ENCODE measurements at places on chromosomes 5 and 9.

DNA sequence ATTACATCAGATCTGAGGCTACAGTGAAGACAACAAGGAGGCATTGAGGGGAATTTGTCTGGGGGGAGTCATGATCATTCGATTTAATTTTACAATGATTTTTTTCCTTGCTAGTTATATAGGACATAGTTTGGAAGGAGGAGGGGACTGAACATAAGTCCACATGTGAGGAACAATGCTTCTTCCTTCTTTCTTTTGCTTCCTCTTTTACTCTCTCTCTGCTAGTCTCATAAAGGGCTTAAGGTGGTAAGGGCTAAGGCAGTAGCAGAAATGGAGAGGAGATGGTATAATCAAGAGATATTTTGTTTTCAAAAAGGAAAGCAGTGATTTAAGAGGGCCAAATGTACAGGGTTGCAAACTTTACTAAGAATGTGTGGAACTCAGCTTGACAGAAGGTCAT lies 64.3 kb downstream of the GRIN3A start:
- no peak for DNase-seq

- no peak for DNase-seq
These were observed 22.5 kb downstream of the POC5 start for GRCh38 chr5:75694781-75695180.

- DNase-seq, result no peak
These were observed 192.4 kb upstream of the GHR start for GRCh38 chr5:42230839-42231238.

DNA sequence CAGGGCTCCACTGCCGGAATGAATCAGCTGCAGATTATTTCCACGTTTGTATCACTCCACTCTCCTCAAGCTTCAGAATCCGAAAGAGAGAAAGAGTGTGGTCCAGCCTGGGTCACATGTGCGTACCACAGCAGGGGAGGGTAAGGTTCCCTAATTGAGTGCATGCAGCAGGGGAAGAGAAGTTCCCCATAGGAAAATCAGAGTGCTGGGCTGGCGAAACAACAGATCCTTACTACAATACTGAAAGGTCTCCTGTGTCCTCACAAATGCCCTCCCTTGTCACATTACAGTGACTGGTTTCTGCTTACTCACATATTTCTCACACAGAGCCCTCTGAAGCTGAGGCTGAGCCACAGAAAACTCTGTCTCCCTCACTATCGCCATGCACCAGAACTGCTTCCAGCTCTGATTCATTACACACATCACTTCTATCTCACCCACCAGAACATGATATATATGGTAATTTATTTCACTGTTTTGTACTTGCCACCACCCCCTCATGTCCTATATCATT lies 532.2 kb upstream of the TUSC1 start:
- no peak for DNase-seq

- no peak for DNase-seq
These were observed 311.9 kb downstream of the MAN2A1 start for GRCh38 chr5:110001648-110002047.

DNA sequence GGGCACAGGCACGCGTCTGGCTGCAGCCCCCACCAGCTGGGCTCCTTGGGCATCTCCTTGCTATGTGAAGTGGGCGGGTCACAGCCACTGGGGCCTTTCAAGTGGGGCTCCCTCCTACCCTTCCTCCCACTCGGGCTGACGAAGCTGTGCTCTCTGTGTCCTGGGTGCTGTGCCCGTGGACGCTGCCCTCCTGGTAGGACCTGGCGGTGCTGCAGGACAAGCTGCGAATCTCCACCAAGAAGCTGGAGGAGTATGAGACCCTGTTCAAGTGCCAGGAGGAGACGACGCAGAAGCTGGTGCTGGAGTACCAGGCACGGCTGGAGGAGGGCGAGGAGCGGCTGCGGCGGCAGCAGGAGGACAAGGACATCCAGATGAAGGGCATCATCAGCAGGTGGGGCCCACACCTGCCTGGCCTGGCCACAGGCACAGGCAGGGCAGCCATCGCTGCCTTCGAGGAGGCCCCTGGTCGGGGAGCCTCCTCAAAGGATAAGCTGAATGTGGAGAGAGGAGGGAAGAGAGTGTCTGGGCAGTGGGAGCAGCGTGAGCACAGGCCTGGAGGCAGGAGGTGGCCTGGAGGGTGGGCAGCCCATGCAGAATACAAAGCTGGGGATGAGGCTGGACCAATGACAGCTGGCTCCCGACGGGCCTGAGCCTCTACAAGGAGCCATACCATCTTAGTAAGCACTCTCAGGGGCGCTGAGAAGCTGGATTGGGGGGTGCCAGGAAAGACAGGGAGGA lies 124.7 kb downstream of the DAB2IP start:
- DNase-seq, result no peak

GRCh38 chr5:93585767-93586385 lies 2.9 kb downstream of the NR2F1 start:
- no peak for DNase-seq

- DNase-seq, result no peak
These were observed 105.2 kb downstream of the WNK2 start for GRCh38 chr9:93288891-93289883.

DNA sequence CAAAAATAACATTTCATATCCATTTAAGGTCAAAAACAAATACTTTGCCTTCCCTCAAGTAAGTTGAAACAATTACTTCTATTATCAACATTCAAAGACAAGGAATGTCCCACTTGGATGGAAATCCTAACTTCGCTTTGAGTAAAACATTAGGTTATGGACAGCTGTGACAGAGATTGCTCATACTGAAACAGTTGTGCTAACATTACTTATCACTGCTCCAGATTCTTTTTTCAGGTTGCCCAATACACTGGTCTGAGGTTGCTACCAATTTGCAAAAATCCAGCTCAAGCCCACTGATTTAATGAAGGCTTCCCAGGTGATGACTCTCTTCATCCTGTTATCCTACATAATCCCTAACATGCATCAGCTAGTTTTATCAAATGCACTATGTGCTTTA lies 98.3 kb downstream of the UBAP2 start:
- DNase-seq, result no peak

GRCh38 chr5:37915097-37915736 lies 75.4 kb upstream of the GDNF start:
- DNase-seq, result no peak

- DNase-seq, result no peak
These were observed 1.2 kb downstream of the PCDHGB4 start for GRCh38 chr5:141388661-141389060.

DNA sequence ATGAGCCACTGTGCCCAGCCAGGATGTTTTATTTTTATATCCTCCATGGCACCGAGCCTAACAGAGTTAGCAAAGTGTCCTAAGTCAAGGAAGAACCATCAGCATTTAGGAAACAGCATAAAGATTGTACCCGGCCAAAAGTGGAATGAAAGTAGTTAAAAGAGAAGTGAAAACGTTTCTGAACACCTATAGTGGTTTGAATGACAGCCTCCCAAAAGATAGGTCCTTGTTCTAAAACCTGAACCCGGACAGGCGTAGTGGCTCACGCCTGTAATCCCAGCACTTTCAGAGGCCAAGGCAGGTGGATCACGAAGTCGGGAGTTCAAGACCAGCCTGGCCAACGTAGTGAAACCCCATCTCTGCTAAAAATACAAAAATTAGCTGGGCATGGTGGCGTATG lies 37.4 kb downstream of the ZFAND5 start:
- no peak for DNase-seq

GRCh38 chr5:172775326-172776234 lies 4.6 kb upstream of the DUSP1 start:
- no peak for DNase-seq

All from kidney capillary endothelial cell (primary cell).